Activated CD4-positive, alpha-beta T cell treated with anti-CD3 and anti-CD28 coated beads, Interleukin-2, amount 50 U/mL, for 24 hours (primary cell): ENCODE measurements at places on chromosomes 7 and 10.

- DNase-seq: no peak
Measured at GRCh38 chr7:24733414-24734060, 23.7 kb downstream of the GSDME start.

- no peak for DNase-seq
Measured at GRCh38 chr10:116210588-116211346, 62.2 kb downstream of the GFRA1 start.

- no peak for DNase-seq
Measured at GRCh38 chr7:8389593-8390261, 43.7 kb upstream of the NXPH1 start.

GRCh38 chr10:118732245-118733165, 22.3 kb downstream of the CACUL1 start:
- no peak for DNase-seq

DNA sequence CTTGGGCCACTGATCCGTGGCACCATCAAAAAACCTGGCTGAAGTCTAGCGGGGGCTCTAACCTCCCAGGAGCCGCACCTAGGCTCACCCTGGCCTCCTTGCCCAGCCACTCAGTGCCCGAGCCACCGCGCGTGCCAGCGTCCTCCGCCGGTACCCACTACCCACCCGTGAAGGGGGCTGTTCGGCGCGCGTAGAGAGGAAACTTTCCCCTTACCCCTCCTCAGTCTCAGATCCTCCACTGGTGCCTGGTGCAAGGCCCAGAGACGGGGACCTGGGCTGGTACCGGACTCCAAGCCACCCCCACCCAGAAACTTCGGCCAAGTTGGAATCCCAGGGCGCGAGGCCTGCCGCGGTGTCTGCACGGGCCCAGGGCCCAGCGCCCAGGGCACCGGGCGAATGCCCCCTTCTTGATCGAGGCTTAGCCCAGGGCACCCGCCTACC, 3.5 kb upstream of the EBF3 start:
- no peak for DNase-seq

- no peak for DNase-seq
Measured at GRCh38 chr7:29202651-29203069, 8.1 kb downstream of the CHN2 start.

GRCh38 chr7:99679032-99679399, 780 bp downstream of the CYP3A5 start:
- no peak for DNase-seq

DNA sequence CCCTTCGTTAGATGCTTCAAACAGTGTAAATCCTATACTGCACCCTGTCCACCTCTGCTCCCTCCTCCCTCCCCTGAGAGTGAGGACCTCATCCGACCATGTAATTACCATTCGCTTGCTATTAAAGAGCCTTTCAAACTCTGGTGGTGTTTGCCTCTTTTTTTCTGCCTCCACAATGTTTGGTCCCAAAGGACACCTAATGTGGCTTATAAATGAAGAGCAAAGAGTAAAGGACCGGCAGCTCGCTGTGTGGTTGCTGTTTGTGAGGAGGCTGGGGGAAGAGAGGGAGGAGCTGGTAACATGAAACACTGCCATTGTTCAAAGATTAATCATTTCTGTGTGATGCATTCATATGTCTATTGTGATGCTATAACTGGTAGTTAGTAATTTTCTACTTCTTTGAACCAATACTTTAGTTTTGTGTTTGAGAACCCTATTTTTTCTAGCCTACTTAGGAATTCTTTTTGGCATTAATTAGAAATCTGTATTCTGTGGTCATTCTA, 27.9 kb downstream of the MTURN start:
- no peak for DNase-seq

- DNase-seq: no peak
Measured at GRCh38 chr7:49775949-49776443, 2.6 kb downstream of the VWC2 start.

- DNase-seq: no peak
Measured at GRCh38 chr7:37546677-37547076, 98.0 kb upstream of the ELMO1 start.
